ENCODE measurements at places on chromosomes 7 and 10.

DNA sequence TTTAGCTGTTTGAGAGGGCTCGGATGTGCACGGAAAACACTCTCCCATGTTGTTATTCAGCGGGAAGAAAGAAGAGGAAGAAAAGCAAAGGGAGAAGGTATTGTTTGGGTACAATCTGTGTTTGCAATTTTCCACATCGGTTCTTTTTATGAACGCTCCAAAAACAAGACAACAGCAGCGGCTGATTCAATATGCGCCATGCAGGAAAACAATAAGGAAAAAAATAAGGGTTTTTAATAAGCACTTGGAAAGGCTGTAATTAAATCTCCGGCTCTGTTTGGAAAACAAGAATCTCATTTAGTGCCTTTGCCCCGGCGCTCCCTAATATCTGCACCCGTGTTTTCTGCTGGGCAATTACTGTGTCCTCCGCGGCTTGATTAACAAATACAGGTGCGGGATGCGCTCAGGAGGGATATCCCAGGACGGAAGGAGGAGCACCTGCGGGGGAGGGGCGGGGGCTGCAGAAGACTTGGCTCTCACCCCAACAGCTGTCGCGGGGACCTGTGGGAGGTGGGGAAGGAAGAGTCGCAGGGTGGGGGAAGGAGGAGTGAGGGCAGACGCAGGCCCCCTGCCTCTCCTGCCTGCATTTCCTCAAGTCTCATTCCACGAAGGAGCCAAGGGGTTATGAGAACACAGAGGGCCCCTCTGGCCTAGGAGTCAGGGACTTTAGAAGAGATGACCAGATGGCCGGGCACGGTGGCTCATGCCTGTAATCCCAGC, 181.5 kb upstream of the PODXL start:
- DNase-seq = no peak

DNA sequence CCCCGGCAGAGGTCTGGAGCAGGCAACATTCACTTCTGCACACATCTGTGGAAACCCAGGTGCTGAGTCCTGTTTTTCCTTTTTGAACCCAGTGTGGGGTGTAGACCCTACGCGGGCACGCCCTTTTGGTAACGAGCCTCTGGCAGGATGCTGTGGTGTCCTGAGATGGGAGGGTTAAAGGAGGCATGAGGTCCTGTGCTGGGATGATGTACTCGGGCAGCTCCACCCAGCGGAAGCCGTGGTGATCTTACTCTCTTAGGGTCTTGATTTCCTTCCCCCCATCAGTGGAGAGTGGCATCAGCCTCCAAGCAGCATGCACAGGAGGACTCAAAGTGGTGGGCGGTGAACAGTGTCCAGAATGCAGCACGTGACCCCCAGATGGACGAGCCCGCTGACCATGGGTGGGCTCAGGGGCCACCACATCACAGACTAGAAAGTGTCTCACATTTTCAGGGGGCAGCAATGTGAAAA, 148.6 kb downstream of the DNAJB6 start:
- DNase-seq = no peak

- peak; percentile 21 for DNase-seq
These were observed 22.5 kb downstream of the HHEX start for GRCh38 chr10:92712016-92712889.

GRCh38 chr7:101367676-101368075, 5.0 kb downstream of the COL26A1 start:
- DNase-seq = no peak

DNA sequence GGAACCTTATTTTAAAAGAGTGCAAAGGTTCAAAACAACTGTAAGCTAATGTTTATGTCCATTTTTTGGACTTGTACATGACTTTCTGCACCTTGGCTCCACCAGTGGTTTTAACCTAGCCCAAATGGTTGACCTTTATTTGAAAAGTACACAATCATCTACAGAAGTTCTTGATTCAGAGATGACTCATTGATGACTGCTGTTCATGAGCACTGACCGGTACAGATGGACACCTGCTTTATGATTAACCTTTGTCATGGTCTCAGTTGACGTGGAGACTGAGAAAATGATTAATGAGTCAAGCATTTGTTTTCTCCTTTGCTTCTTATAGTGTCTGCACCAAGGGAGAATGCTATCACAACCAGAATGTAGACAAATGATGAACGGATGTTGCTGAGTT, 55.7 kb upstream of the PTER start:
- peak; percentile 23 for DNase-seq

DNA sequence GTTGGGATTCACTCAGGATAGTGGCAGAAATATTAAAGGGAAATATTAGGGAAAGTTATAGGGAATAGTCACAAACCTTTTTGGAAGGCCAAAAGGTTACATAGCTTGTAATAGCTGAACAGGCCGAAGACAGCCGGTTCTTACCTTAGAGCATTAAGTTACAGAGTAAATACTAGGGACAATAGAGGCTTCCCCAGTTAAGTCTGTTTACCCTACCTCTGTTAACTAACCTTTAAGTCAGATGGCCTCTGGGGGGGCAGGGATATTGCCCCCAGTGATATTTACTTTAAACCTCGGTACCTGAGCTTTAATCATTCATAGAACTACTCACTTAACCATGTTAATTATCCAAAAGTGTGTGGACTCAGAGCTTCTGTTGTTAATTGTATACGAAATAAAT, 7.4 kb downstream of the POLR1F start:
- no peak for DNase-seq

DNA sequence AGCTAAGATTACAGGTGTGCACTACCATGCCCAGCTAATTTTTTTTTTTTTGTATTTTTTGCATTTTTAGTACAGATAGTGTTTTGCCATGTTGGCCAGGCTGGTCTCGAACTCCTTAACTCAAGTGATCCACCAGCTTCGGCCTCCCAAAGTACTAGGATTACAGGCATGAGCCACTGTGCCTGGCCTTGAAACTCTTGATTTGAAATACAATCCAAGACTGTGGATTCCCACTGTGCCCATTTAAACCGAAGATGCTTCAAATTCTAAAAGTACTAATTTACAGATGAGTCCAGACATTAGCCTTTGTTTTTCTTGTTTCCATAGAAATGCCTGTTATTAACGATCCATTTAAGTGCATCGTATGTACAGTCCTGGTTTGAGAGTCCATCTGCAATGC, 130.9 kb downstream of the CACNA2D1 start:
- no peak for DNase-seq

DNA sequence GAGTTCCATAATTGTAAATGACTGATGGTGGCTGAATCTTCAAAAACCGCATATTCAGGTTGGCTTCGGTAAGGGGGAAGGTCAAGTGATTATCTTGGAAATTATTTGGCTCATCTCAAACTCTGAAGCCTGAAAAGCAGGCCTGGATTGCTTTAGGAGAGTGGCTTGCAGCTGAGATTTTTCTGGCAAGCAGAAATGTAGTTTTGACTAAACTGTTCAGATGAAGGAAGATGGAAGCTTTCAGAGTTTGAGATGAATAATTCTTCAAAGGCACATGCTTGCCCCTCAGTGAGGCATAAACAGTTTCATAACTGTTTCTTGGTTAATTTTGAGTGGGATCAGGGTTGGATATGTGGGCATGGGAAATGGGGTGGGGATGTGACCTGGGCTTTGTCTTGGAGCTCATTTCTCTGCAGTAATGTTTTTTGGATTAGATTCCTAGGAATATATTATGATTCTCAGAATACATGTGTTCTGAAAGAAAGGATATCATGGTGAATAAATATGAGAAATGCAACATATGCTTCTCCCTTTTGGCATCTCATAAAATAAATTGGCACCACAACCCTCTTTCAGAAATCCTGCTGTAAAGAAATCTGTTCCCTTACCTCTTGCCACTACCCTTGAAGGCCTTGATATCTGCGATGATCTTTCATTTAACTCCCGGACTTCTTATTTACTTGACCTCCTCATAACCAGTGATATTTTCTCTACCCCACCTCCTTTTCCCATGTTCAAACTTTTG, 469.2 kb downstream of the ADRA2A start:
- no peak for DNase-seq

DNA sequence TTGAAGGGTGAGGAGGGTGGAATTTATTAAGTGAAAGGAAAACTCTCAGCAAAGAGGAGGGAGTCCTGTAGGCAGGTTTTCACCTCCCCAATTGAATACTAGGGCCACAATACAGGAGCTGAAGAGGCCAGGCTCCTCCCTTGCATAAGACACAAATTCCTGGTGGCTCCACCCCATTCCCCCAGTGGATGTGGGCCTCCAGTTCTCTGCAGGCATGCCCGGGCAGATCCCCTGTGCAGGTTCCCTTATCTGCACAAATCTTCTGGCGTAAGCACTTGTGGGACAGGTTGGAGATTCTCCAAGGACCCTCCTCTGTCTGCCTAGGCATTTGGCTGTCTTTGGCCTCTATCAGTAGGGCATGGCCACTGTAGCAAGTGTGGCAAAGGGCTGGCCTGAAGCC, 847.1 kb upstream of the MBL2 start:
- DNase-seq = no peak

GRCh38 chr7:157700231-157701005, 363.6 kb downstream of the DNAJB6 start:
- DNase-seq = no peak

DNA sequence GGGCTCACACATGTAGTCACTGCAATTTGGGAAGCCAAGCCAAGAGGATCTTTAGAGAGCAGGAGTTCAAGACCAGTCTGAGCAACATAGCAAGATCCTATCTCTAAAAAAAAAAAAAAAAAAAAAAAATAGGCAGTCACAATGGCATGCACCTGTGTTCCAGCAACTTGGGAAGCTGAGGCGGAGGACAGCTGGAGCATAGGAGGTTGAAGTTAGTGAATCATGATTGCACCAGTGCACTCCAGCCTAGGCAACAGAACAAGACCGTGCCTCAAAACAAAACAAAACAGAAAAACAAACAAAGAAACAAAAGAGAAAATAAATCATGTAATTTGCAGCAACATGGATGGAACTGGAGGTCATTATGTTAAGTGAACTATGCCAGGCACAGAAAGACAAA, 33.6 kb upstream of the BICC1 start:
- DNase-seq = peak; percentile 46

DNA sequence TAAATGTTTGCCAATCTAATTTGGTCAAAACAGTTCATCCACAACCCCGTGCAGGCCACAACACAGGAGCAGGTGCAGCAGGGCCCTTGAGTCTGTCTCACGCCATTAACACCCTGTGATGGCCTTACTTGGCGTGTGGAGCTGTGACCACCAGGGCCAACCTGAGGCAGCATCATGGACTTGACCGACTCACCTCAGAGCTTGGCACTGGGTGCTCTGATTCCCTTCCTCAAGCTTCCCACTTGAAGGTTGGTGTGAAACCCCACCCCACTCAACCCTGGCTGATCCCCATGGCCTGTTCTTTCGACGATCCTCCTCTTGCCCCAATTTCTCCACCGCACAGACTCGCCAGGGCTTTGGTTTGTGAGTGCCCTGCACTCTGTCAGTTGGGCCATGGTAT, 623.1 kb downstream of the PTPRN2 start:
- no peak for DNase-seq

DNA sequence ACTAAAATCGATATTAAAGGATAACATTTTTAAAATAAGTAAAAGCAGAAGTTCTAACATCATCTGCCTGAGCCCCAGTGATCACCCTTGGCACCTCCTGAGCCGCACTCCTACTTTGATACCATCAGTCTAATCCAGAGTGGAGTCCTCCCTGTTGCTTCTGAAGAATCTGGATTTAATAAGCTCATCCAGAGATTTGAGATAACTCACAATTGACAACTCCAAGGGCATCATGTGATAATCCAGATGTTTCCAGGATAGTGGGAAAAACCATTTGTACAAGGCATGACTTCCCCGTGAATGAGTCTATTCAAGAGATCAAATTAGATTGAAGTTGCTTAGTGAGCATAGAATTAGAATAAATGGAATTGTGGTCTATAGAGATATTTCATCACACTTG, 475.8 kb upstream of the C7orf33 start:
- DNase-seq = no peak

GRCh38 chr7:9189703-9190102, 756.3 kb downstream of the NXPH1 start:
- DNase-seq = no peak

DNA sequence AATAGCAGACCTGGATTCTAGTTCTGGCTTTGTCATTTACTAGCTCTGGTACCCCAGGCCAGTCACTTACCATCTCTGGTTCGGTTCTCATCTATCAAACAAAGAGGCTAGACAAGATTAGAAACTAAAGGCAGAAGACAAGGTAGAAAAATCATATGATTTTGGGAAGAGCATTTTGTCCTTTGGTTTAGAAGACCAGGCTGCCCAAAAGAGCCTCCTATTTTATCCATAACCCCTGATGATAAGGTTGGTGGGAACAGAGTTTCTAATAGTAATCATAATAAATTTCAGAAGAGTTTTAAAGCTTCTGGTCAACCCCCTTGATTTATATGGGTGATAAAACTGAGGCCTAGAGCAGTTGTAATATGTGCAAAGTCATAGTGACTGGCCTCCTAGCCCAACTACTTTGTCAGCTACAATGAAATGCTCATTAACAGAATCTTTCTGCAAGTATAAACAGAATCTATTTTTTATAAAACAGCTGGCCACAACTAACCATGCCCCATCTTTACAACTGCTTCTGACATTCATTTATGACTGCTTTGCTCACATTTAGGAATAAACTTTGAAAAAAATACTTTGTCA, 23.4 kb downstream of the COX15 start:
- no peak for DNase-seq

DNA sequence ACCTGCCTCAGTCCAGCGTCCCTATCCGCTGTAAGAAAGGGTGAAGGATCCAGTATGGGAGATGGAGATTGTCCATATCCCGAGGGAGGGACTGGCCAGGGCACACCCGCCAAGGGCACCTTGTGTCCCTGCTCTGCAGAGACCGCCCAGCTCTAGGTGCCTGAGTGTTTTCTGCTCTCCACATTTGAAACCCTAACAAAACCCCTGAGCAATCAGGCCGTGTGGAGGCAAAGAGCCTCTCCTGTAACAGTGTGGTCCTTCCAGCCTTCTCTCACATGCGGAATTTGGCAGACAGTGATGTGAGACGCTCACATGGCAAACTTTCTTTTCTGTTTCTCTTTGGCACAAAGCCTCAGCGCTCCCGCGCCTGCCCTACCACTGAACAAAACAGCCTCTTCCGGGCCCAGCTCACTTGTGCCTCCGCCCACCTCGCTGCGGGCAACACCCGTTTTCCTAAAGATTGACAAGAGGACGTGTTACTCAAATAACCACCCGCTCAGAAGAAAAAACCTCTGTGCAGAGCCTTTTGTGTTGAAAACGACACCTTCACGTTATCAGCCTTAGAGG, 514.8 kb downstream of the DNAJB6 start:
- no peak for DNase-seq

DNA sequence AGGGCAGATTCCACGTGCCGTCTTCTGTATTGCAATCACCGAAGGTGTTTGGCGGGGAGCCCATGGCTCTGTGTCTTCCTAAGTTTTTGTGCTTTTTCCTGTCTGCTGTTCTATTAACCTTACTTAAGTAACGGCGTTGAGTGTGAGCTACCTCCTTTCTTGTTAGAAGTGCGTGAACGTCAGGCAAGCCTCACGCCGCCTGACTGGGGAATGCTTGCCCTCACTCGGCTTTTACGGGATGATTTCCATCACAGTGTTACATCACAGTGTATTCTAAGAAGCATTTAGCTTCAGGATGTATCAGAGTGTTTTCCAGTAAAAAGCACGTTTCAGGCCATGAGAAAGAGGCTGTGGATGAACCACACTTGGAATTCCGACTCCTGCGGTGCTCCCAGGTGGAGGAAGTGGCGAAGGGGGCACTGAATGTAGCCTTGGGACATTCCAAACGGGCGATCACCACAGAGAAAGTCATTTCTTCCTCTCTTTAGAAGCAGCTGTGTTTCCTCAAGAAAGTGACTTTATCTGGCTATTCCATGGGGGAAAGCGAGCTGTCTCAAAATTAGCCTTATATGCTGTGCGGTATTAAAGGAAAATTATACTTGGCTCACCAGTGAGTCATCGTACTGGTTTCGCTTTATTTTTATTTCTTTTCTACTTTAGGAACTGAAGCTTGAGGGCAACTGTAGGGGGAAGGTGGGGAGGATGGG, 290.7 kb downstream of the KLF6 start:
- peak; percentile 5 for DNase-seq
